ENCODE measurements at places on chromosomes 13 and 19.

DNA sequence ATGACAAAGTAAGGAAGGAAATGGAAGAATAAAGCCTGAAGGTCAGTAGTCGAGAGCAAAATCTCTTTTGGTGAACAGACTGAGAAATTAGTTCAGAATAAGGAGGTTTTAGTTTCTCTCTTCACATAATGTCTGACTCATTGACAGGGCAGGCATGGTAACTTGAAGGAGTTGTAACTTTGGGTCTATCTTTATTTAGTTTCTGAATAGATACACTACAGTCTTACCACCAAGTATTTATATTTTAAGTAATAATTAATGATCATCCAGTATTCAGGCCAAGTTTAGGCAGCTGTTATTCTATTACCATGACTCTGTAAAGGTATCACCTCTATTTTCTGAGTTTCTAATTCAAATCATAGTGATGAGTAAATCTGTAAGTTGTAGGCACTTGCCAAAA lies 219.9 kb downstream of the SPRY2 start:
- DNase-seq, result no peak

DNA sequence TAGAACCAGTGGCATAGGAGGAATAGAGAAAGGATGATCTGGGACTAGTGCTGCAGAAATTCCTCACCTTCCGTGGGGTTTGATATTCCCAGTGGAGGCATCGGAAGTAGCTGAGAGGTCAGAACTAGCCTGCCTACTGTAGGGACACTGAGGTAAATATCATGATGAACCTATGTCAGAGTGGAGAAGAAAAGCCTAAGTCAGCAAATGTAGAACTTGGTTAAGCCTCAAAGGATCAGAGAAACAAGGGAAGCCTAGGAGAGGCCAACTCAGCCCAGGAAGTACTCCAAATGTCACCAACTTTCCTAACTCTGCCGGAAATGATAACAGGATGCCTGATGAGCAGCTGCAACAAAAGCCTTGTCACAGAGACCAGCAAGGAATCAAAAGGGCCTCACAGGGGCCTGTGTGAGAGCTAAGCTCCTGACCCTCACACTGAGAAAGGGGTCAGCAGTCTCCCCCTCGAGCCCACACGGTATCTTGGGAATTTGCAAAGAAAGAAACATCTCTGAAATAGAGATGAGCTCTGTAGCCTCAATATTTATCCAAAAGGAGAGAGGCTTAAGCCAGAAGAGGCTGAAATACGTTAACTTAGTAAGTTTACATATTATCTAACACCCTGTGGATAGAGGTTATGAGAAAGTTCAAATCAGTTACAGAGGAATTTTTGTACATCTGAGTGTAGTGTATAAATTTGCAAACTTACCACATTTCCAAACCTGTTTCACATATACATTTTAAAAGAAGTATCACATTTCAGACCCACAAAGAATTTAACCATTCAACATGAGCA lies 1064.3 kb downstream of the DIAPH3 start:
- DNase-seq, result no peak

- DNase-seq, result no peak
Measured at GRCh38 chr13:98994896-98995295, 17.0 kb upstream of the DOCK9 start.

- DNase-seq, result no peak
Measured at GRCh38 chr13:79108914-79109643, 297.0 kb downstream of the RBM26 start.

DNA sequence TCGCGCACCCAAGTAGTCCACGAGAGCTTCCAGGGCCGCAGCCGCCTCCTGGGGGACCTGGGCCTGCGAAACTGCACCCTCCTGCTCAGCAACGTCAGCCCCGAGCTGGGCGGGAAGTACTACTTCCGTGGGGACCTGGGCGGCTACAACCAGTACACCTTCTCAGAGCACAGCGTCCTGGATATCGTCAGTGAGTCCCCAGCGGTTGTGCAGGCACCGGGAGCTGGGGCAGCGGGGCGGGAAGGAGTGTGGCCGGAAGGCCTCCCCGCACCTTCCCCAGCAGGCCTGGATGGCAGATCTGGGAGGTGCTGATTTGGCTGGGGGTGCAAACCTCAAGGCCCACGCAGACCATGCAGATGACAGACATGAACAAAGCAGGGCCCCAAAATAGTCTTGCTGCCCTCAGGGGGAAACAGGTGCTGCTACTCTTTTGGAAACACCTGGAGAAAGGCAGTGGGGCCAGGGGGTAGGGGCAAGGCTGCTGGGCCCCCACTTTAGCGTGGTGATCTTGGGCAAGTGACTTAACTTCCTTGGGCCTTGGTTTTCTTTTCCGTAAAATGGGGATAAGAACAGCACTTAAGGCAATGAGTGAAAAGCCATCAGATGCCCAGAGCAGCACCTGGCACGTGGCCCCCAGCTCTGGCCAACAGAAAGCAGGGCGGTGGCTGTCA lies 4.0 kb downstream of the MAG start:
- DNase-seq, result no peak

- DNase-seq, result peak; percentile 67
Measured at GRCh38 chr19:49073514-49074378, 1.2 kb upstream of the KCNA7 start.

Data from T47D (cell line).